ENCODE measurements at places on chromosomes 2 and 18. TPM values are rescaled to one million over a fixed set of nuclear protein-coding genes. Genes with fewer than 3 reads are reported as not detected.

Gene IKZF2
- polyA plus RNA-seq: 3.9 TPM

Gene ATP6V1C2
- polyA plus RNA-seq: 1.7 TPM

Gene COPS9
- polyA plus RNA-seq: 74.1 TPM

Gene VWC2L
- polyA plus RNA-seq: not detected

Gene IL37
- 0.30 TPM for polyA plus RNA-seq

Gene PID1
- 25.4 TPM for polyA plus RNA-seq

Gene ADGRF3
- polyA plus RNA-seq: 0.23 TPM

Gene AFF3
- 5.2 TPM for polyA plus RNA-seq

Gene BCL11A
- polyA plus RNA-seq: 4.2 TPM

Gene RBM43
- polyA plus RNA-seq: 10.5 TPM

Gene SH2D6
- 0.21 TPM for polyA plus RNA-seq

- peak; percentile 43 for DNase-seq
These were observed 31.9 kb downstream of the GAD1 start for GRCh38 chr2:170848587-170848986.

DNA sequence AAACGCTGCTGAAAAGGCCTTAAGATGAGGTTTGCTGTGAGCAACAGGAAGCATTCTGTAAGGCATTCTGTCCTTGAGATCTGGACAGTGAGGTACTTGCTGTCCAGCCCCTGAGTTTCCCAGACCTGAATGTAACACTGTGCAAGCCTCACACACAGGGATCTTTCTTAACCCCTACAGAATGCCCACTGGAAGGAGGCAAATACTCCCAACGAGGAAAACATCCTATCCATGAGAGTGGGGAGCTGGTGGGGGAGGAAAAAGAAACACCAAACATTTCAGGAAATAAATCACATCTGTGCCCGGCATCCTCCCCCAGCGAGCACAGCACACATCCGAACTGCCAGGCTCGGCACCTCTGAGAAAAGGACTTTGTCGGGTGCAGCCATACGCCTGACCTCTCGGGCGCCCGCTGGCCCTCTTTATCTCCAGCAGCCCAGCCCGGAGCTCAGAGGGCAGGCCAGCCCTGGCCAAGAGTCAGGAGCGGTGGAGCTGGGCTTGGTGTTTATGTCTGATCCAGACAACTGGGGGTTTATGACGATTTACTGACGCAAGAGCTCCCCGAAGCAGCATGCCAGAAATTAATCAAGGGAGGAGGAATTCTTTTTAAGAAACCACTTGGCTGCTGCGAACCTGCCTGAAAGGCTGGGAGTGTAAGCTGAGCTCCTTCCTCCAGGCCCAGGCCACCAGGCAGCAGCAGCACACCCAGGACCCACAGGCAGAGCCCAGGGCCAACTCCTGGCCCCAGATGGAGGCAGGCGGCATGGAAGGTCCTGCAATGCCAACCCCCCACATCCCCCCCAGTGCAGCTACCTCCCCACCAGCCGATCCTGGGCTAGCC lies 72.2 kb downstream of the HDAC4 start:
- peak; percentile 81 for DNase-seq

DNA sequence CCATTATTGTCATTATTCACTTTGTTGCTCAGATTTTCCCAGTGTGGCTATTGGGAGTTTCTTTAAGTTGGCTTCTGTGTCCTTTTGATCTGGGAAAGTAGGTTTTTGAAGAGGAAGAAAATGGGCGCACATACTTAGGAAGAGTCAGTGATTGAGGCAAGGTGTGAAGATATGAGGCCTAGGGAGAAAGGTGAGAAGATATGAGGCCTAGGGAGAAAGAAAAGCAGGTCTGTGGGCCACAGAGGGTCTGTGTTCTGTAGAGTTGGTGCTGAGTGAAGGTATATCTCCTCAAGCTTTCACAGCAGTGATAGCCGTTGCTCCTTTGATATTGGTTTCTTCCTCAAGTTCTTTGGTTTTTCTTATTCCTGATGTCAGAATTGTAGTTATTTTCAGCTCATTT lies 126.2 kb downstream of the AGPS start:
- no peak for DNase-seq

DNA sequence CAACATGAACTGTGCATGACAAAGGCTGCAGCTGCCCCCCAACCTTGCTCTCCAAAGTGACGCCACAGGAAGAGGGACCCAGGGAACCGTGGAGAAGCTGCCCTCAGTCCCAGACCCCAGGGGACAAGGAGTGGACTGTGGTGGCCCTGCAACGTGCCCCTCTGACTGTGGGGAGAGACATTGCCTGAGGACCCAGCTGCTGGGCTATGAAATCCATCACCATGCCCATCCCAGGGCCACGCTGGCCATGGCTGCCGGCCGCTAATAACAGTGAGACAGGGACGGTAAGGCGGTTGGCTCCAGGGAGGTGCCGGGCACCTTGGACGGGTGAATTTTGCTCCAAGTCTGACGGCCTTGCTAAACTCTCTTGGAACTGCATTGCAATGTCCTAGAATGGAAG lies 211.3 kb upstream of the HDAC4 start:
- DNase-seq: no peak

- DNase-seq: no peak
These were observed 46.1 kb downstream of the CDCA7 start for GRCh38 chr2:173400760-173401159.

DNA sequence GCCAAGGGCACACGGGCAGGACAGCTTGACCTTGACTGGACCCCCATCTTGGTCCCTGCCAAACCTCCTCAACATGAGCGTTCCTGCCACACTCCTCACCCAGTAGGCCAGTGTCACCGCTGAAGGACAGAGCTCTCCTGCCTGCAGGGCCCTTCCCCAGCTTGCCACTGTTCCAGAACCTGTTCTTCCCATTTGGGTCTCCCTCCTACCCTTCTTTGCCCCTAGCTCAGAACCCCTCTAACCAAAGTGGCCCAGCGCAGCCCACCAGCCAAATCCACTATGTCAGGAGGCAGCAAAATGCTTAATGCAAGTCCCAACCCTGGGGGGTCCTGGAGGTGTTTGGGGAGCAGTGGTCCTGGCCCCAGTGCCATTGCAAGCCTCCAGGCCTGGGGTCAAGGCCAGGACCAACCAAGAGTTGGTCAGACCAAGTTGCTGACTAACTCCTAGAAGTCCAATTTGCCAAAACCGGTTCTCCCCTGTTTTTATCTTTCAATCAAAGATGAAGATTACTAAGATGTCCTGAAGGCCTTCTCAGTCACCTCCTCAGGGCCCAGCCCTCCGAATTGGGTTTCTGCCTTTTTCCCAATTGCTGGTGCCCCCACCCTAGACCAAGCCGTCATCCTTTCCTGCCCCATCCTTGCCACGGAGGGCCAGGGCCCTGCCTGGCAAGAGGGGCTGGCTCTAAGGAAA lies 4.5 kb upstream of the ASPRV1 start:
- DNase-seq: no peak

GRCh38 chr2:200131307-200131706 lies 175.2 kb upstream of the SPATS2L start:
- DNase-seq: no peak

DNA sequence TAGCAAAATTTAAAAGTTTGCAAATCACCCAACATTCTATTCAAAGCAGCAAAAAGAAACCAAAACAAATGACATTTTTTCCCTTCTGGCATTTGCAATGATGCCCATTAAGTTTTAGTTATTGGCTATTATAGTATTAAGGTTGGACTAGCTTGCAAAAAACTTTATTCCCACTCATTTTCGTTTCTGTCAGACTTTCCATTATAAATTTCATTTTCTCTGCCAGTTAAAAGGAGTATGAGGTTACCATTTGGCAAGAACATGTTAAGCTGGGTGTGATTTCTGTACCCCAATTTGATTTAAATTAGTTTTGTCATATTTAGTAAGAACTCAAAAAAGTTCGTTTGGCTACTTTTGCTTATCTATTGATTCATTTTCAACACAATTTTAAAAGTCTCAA lies 187.9 kb downstream of the TCF4 start:
- no peak for DNase-seq

GRCh38 chr2:99765731-99766318 lies 276.0 kb upstream of the REV1 start:
- DNase-seq: no peak

- peak; percentile 66 for DNase-seq
These were observed 2.2 kb downstream of the NOL4 start for GRCh38 chr18:34222307-34223163.

GRCh38 chr2:171319164-171319810 lies 114.5 kb downstream of the METTL8 start:
- no peak for DNase-seq

DNA sequence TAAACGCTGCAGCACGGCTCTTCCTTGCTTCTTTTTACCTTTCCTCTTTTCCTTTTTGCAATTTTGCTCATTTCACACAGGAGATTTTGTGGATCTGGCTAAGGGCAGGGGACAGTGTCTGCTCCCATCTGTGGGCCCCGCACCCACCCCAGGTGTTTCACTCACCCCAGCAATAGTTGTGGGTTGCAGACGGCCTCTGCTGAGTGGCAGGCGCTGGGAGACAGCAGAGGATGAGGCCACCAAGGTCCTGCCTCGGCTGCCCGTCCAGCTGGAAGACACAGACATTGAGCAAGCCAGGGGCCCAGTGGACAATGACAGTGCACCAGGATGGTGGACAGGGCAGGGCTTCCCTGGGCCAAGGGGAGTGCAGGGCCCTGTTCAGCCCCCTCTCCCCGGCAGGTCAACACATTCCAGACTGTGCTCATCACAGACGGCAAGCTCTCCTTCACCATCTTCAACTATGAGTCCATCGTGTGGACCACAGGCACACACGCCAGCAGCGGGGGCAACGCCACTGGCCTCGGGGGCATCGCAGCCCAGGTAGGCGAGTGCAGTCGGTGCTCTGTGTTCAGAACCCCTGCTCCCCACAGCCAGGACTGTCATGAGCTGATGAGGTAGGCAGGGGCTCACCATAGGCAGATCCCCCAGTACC lies 35.0 kb downstream of the SNED1 start:
- DNase-seq: no peak

DNA sequence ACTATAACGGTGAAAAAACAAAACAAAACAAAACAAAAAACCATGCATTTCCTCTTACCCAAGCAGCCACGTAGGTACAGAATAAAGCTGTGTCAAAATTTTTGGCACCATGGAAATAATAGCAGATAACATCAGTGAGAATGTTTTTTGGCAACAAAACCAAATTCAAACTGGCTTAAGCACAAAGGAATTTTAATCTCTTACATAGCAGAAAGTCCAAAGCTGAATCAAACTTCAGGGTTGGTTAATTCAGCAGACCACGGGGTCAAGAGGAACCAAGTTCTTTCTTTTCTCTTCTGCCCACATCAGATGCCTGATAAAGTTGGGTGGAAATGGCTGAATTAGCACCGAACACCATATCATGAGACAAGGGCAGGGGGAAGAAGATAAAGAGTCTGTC lies 129.5 kb downstream of the PAX3 start:
- peak; percentile 13 for DNase-seq

DNA sequence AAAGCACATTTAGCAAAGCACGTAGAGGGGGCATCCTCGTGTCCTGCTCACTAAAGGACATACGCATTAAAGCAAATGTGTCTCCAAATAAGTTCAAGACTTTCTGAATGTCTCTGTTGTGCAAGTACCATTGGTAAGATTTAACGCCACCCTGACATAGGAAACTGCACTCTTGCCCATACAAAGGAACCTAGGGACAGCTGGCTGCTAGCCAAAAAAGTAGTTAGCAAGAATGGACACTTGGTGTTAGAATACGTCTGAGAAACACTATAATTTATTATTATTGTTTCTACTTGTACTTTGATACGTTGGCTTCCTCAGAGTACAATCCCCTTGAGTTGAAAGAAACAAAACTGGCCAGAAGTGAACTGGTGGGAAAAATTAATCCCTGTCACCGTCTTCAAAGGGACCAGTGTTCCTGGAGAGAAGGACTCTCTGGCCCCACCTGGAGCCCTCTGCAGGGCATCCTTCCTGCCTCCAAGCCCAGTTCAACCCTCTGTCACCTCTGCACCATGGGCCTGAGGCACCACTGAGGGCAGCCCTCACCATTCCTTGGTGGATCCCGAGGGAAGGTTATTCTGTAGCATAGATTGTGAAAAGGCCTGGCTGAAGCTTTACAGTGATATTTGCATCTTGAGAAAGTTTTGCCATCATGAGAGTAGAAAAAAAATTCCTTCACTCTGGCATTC lies 51.4 kb upstream of the APCDD1 start:
- no peak for DNase-seq

GRCh38 chr2:132645176-132645575 lies 24.8 kb downstream of the LYPD1 start:
- no peak for DNase-seq

DNA sequence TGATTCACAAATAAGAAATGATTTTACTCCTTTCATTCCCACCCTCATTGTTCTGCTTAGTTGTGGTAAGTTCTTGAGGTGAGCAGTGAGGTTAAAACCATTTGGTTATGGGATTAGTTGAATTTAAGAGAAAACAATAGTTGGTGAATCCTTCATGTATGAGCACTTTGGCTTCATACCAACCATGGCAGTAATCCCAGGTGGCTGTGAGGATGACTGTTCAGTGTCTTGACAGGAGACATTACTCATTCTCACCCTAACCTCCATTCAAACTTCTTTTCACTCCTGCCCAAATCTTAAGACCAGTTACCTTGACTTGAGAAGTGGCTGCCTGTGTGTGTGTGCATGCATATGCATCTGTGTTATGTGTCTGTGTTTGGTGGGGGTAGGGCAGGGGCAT lies 143.1 kb downstream of the SETBP1 start:
- peak; percentile 48 for DNase-seq

DNA sequence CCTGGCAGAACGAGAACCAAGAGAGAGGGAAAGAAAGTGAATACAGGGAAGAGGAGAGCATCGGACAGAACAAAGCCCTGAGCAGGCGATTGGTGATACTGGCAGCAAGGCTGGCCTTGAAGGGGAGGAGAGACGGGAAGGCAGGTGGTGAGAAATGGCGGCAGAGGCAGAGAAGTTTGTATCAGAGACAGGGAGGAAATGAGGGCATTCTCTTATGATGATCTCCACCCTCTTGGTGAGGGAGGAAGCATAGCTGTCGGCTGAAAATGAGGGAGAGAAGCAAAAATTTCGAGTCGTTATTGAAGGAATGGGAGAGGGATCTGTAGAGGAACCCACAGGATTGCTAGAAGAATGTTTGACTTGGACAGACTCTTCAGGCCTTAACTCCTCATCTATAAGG lies 80.6 kb downstream of the CLIP4 start:
- no peak for DNase-seq

GRCh38 chr2:39636306-39636705 lies 29.4 kb upstream of the TMEM178A start:
- no peak for DNase-seq

DNA sequence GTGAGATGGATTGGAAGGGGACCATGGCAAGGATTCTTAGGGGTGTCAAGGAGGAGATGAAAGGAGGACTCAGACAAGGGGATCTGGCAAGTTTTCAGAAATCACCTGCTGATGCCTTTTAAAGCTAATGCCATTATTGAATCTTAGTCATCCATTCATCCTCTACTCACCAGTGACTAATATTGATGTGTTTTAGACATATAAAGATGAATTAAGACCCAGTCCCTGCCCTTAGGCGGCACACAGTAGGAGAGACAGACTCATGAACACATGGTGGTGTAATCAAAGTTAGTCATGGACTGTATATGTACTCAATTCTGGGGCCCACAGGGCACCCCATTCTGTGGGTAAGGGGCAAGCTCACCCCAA lies 56.5 kb upstream of the ATL2 start:
- no peak for DNase-seq

- DNase-seq: no peak
These were observed 33.3 kb downstream of the RAB31 start for GRCh38 chr18:9741406-9741792.

All from muscle of back (tissue), 13 donors.